Activated CD4-positive, alpha-beta T cell treated with anti-CD3 and anti-CD28 coated beads, Interleukin-2, amount 50 U/mL, for 4 hours (primary cell): ENCODE measurements at places on chromosomes 11 and 22.

- no peak for DNase-seq
Observed at GRCh38 chr11:35403765-35404387, 15.5 kb downstream of the SLC1A2 start.

- DNase-seq: no peak
Observed at GRCh38 chr22:22009661-22010060, 27.1 kb upstream of the TOP3B start.

DNA sequence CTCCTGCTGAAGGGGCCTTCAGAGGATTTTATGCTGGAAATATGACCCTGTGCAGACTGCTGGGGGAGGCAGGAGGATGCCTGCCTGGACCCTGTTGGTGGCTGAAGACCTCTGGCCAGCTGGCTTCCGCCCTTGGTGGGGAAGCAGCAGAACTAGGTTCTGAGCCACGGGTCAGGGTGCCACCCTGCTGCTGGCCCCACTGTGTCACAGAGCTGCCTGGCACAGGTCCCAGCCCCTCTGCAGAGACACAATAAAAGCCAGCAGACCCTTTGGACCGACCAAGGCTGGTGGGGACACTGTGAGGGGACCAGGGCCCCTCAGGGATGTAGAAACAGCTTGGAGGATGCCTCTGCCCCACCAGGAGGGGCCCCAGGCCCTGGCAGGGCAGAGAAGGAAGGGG is 6.9 kb upstream of the SREBF2 start:
- DNase-seq: no peak

DNA sequence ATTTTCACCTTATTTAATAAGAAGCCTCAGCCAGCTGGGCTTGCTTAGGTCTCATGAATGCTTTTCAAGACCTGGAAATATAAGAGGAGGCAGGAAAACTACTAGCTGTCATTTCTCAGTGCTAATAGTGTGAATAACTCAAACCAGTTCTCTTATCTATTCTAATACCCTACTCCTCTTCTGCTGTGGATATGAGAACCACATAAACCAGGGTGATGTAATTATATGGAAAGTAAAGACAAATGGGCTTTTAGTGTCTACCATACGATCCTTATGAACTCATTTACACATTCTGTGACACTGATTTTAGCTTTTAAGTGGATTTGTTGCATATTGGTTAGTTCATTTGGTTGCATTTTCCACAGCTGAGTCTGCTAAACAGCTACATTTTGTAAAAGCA is 8.6 kb downstream of the PDGFD start:
- DNase-seq: no peak

DNA sequence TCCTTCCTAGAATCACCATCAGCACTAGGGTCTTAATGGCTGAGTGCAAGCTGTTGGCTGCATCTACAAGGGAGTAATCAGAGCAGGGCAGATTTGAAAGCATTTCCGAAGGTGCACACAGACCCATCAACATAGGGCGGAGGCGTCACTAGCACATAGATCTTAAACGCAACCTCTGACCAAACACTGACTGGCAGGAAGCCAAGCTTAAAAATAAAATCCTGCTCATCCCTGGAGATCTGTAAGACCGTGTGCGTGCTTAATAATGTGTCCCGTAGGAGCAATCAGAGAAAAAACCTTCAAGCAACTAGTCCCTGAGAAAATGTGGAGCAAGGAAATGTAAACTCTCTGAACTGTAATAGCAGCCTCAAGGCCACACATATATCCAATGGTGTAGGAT is 470.5 kb downstream of the ETS1 start:
- DNase-seq: no peak

DNA sequence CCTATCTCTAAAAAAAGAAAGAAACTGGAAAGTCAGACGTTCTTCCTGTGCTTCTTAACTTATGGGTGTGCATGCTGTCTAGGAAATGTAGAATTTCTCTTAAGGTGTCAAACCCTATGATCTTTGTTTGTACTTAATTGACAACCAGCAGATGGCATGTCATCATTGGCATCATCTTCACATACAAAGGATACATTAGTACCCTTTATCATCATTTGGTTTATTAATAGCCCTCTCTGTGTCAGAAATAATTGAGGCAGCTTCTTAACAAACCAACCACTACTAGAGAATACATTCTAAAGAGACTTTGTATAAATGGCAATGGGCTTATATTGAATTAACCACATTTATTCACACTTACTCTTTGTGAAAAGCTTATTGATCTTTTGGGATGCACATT is 13.9 kb downstream of the SRPRA start:
- DNase-seq: no peak

DNA sequence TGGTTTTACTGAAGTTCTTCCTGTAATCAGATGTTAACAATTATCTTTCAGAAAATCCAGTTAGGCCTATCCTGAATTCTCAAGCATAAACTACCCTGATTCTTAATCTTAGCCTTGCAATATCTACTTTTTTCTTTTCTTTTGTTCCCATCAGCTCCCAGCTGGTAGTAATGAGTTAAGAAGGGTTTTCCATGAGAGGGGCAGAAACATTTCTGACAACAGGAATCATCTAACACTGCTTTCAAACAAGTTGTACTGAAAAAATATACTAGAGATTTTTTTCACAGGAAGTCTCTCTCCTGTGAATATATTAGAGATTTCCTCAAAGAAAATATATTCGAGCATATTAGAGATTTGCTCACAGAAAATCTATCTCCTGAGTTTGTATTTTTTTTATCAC is 3.3 kb upstream of the TRIM6 start:
- no peak for DNase-seq
